Mucosa of descending colon (tissue), 3 donors: ENCODE measurements at places on chromosomes 6 and 20. TPM values are rescaled to one million over a fixed set of nuclear protein-coding genes. Genes with fewer than 3 reads are reported as not detected.

DNA sequence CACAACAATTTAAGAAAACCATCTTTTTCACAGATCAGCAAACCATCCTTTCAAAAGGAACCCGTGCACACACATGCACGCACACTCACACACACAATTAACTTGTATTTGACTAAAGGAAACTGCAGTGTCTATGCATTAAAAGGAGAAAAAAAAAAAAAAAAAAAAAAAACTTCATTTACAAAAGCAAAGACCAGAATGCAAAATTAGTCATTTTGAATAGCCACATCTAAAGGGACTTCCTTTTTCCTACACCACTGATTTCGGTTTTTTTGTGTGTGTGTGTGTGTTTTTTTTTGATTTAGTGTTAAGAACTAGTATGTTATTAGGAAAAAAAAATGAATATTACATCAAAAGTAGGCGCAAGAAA, 6.3 kb downstream of the ZMYND8 start:
- DNase-seq = no peak

DNA sequence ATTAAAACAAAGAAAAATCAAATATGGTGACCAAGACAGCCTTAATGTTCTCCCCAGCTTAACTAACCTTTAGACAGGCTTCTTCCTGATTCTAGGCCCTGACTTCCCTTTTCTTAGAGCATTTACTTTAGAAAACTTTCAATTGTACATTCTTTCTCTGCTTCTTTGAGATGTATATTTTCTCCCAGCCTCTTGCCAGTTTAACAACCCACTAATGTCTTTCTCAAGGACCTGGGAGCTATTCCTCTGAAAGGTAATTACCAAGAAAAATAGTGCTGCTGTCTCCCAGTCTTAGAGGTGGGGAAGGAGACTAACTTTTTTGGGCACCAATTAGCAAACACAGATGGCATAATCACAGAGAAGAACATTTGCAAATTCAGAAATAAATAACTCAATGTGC, 62.8 kb upstream of the KCNQ5 start:
- no peak for DNase-seq

SF3B5 gene
- total RNA-seq = 172 TPM

GRCh38 chr20:7806831-7807230, 133.4 kb downstream of the HAO1 start:
- DNase-seq = no peak

DNA sequence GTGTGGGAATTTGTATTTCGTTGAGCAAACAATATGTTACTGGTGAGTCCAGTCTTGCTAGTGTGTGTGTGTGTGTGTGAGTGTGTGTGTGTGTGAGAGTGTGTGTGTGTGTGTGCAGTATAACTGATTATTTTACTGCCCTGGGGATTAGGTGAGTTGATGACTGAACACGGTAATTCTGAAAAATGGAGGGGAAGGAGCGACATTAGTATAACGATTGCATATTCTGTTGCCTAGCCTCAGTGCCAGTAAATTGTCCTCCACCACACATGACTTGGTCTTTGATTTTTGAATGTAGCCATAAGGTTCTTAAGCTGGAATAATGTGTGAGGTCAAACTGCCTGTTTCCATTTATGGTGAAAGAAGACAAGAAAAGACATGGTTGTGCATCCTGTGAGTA, 121.1 kb downstream of the SLC24A3 start:
- no peak for DNase-seq

DPPA5 gene
- not detected for total RNA-seq

DNA sequence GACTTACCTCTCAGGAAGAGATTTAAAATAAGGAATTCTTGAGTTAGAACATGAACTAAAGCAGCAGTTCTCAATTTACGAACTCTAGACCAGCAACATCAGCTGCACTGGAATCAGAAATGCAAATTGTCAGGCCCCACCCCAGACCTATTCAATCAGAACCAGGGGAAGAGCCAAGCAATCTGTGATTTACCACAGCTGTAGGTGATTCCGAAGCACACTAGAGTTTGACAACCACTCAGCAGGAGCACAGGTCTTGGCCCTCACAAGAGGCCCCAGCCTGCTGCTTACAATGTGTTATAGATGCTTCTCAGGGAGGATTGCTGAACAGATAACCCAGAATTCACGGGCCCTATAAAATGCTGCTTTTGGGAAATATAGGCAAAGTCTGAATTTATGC, 279.2 kb downstream of the PTPRK start:
- DNase-seq = no peak

ID1 gene
- total RNA-seq = 172 TPM

- no peak for DNase-seq
These were observed 95.7 kb upstream of the JARID2 start for GRCh38 chr6:15150207-15150606.

BLCAP gene
- total RNA-seq = 108 TPM

DNA sequence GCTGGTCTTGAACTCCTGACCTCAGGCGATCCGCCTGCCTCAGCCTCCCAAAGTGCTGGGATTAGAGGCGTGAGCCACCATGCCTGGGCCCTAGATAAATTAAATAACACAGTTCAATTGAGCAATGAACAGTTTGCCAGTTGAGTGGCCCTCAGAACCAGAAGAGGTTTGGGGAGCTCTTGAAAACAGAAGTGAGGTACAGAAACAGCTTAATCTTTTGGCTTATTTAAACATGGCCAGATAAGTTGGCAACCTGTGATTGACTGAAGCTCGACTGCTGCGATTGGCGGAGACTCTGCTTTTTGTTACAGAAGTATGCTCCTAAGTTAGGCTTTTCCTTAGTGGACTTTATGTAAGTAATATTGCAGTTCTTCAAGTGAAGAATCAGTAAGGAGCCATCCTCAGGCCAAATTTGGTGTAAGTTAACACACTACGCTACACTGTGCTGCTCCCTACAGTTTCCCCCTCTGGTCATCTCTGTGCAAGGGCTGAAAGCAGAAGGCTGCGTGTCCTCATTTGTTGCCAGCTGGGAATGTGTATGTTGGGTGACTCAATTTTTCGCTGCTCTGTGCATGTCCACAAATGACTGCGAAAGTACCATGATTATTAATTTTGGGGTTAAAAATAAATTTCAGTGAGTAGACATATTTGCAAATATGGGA, 9.8 kb downstream of the XRN2 start:
- DNase-seq = no peak

- no peak for DNase-seq
These were observed 24.3 kb downstream of the RBL1 start for GRCh38 chr20:37071481-37071911.

GRCh38 chr6:26155061-26155930, 68.1 kb downstream of the HFE start:
- DNase-seq = peak; percentile 67

KIF3B gene
- total RNA-seq = 54.6 TPM

GRCh38 chr6:101626269-101626668, 232.8 kb downstream of the GRIK2 start:
- no peak for DNase-seq

GRCh38 chr20:15033891-15034290, 696.5 kb upstream of the FLRT3 start:
- DNase-seq = no peak

- no peak for DNase-seq
These were observed 77.7 kb upstream of the CLDN20 start for GRCh38 chr6:155186052-155186658.

DNA sequence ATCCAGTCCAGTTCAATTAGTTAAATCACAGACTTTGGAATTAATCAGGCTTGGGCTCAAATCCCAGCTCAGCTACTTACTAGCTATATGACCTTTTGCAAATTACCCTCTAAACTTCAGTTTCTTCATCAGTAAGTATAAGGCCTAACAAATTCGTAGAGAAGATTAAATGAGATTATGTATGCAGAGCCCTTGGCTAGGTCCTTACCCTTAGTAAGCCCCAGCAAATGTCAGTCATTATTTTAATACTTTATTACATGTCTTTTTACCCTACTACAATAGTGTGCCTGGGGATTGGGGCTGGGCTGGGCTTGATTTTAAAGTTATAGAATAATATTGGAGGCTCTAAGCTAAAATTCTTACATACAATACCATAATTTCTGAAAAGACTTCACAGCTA, 326.1 kb upstream of the PREP start:
- no peak for DNase-seq

DOK5 gene
- total RNA-seq = 0.67 TPM

ABT1 gene
- total RNA-seq = 13.6 TPM

DNA sequence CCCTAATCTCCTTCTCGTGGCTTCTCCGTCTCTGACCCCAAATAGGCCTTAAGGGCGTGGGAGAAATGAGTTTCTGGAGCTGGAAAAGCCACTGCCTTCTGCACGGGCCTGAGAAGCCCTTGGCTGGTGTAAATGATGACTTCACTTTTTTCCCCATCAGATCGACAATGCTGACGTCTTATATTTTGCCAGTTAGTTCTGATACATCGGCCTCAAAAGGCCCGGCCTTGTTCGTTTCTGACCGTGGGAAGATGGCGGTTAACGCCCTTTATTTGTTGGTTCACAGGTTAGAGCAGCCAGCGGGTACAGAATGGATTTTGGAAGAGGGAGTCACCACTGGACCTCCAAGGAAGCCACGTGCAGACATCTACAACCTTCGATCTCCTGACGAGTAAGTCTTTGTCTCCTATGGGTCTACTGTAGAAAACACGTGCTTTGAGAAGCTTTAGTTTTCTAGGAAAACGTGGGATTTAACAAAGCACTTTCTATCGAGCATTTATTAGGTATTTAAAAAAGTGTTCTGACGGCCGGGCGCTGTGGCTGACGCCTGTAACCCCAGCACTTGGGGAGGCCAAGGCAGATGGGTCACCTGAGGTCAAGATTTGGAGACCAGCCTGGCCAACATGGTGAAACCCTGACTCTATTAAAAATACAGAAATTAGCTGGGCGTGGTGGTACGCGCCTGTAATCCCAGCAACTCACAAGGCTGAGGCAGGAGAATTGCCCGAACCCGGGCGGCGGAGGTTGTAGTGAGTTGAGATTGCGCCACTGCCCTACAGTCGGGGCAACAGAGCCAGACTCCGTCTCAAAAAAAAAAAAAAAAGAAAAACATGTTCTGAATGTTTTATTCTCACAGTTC, 1.2 kb upstream of the ZNFX1 start:
- peak; percentile 49 for DNase-seq

DNA sequence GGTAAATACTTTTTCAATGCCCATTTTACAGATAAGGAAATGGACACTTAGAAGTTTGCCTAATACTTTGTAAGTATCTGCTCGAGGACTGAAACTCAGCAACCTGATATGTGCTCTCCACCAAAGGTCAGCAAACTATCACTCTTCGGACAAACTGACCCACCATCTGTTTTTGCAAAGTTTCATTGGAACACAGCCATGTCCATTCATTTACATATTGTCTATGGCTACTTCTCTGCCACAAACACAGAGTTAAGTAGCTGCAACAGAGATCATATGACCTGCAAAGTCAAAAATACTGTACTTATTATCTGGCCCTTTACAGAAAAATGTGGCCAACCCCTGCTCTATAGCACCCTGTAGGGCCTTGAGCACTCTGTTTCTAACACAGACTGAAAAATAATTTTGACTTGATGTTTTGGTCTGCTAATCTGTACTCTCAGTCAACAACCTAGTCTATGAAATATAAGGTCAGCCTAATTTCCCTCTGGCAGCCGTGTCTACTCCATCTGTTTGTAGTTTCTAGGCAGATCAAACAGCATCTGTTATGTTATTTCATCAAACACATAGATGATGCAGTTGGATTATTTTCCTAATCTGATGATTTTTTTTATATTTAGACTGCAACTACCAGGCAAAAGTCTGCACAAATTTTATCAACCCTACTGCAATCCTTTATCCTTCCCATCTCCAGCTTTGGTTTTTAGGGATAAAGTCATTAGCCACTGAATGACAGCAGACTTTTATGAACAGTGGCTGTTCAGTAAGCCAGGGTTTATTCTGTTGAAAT, 41.4 kb upstream of the BEND6 start:
- DNase-seq = no peak

NHLRC1 gene
- total RNA-seq = 2.3 TPM

- DNase-seq = no peak
These were observed 45.2 kb upstream of the CTAGE9 start for GRCh38 chr6:131756039-131756438.

RAET1G gene
- not detected for total RNA-seq

- no peak for DNase-seq
These were observed 118.6 kb downstream of the OGFRL1 start for GRCh38 chr6:71406865-71407860.

DNA sequence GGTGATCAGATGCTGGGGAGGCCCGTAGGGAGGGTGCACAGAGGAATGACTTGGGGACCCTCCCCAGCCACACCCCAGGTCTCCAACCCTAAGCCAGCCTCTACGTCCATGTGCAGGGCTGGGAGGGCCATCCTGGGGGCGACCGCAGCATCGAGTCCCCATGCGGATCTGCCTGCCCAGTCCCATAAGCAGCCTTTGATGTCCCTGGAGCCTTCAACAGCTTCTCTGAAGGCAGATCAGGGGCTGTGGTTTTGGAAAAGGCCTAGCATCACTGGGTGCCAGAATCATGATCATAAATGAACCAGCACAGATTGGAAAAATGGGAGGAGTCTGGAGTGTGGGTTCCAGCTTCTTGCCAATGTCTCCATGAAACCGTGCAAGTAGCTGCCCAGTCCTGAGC, 22.9 kb downstream of the TOX2 start:
- DNase-seq = peak; percentile 47

SIRPA gene
- 24.4 TPM for total RNA-seq

SNRPB gene
- 143 TPM for total RNA-seq

DNA sequence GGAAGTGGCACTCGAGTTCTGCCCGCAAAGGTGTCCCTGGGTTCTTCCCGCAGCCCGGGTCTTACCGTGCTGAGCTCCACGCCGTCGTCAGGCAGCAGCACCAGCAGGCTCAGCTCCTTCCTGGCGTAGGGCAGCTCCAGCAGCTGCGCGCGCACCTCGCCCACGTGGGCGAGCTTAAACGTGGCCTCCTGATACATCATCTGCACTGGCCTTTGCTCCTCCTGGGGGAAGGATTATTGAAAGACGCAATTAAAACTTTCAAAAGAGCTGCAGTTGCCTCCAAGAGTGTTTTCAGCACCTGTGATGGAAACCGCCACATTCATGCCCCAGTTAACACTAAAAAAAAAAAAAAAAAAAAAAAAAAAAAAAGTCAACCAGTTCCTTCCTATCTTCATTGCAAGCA, 11.3 kb downstream of the SERPINB9 start:
- DNase-seq = peak; percentile 89

DNA sequence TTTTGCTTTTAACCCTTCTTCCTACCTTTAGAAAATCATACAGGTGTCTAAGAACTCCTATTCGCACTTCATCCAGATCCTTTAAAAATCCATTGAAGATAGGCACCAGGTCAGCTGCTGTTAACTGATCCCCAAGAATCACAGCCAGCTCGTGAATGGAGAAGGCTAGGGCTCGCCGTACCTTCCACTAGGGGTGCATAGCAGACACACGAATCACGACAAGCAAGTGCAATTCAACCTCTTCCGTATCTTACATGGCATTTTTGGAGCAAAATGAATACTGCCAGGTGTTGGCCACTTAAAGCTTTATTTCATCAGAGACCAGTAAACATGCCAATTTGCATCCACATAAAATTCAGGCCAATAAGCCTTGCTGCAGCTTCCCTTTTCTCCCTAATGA, 10.8 kb upstream of the ANKRD60 start:
- DNase-seq = no peak

GRCh38 chr6:15109338-15110090, 136.4 kb upstream of the JARID2 start:
- DNase-seq = no peak
